Neuronal stem cell (in vitro differentiated cells): ENCODE measurements at places on chromosomes 7 and 10.

DNA sequence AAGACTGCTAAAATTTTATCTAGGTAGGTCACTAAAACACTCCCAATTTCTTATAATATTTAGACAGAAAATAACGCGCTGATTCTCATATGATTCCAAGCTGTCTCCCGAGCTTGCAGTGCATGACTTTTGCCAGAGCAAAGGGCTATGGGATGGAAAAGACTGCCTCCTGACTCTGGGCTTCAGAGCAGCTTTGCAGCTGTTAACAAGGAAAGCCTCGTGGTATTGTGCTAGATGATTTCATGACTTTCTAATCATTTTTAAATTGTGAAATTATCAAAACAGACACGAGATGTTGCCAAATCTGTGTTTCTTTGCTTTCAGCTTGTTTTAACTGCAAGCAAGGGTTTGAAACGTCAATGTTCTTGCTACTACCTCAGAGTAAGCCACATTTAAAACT is 238.3 kb downstream of the AGMO start:
- DNase-seq = no peak

DNA sequence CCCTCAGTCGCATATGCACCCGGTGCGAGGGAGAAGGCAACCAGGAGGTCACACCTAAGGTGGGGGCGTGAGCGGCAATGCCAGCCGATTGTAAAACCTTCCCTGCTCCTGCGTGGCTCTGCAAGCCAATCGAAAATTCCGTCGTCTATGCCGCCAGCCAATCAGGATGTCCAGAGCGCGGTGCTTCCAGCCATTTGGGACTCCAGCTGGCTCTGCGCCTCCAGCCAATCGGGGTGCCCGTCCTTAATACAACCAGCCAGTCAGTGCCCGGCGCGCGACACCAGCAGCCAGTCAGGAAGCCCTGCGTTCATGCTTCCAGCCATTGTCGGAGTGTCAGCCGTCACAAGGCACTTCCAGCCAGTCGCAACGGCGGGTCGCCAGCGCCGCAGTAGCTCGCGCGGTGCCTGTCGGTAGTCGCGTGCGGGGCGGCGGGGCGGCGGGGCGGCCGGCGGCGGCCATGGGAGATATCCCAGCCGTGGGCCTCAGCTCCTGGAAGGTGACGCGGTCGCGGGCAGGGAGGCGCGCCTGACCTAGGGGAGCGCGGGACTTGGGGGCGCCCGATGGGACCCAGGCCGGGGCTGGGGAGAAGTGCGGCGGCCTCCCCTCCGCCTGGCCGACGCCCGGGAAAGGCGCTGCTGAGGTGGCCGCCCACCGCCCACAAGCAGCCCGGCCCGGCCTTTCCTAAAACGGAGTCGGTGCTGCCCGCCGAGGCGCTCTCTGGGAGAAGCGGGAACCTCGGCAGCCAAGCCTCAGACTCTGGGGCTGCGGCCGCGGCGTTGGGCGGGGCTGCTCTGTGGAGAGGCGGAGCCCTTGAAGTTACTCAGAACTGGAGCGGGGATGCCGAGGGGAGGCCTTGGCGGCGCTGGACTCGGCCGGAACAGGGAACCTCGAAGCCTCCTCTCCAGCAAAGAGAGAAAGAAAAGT is at the start of gene AKR1E2:
Gene AKR1E2 (plus strand): TSS at position 340 of the 924 bp plus-strand sequence. CDS start 118 bp downstream, at position 458.
- peak; percentile 64 for DNase-seq

GRCh38 chr10:63114031-63114814 is 18.9 kb upstream of the NRBF2 start:
- no peak for DNase-seq

- no peak for DNase-seq
Observed at GRCh38 chr7:556837-557557, 37.4 kb upstream of the PDGFA start.

DNA sequence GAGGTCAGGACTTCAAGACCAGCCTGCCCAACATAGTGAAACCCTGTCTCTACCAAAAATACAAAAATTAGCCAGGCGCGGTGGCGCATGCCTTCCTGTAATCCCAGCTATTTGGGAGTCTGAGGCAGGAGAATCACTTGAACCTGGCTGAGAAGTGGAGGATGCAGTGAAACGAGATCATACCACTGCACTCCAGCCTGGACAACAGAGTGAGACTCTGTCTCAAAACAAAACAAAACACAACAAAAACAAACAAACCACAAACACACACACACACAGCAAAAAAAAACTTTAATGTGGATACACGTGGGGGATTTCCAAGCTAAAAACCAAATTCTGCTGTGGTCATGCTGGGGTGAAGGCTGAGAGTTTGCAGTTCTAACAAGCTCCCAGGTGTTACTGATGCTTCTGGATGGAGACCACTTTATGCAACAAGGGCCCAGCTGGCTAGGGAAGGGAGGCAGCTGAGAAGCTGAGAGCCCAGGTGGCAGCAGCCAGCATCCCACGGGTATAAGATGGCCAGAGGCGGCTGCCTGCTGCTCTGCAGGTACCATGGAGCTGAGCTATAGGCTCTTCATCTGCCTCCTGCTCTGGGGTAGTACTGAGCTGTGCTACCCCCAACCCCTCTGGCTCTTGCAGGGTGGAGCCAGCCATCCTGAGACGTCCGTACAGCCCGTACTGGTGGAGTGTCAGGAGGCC is at the start of gene ZP3:
Gene ZP3 (plus strand): TSS at position 538 of the 699 bp plus-strand sequence. CDS start 15 bp downstream, at position 553.
- no peak for DNase-seq

- no peak for DNase-seq
Observed at GRCh38 chr10:126253611-126253998, 134.7 kb downstream of the ADAM12 start.

DNA sequence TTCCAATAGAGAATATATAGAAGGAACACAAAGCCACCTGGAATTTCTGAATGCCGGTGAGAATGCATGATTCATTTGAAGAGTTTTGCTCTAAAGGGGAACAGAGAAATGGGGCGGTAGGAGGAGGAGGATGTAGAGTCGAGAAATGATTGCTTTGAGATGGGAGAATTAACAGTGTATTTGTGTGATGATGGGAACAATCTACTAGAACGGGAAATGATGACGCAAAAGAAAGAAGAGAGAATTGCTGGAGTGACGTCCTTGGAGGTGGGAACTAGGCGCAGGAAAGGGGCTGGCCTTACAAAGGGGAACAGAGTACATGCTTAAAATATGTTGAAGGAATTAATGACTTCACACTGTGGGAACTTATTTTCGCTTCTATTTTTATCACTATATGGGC is 188.1 kb downstream of the SDHAF3 start:
- DNase-seq = no peak

GRCh38 chr7:151481650-151482505 is 37.8 kb downstream of the RHEB start:
- no peak for DNase-seq

DNA sequence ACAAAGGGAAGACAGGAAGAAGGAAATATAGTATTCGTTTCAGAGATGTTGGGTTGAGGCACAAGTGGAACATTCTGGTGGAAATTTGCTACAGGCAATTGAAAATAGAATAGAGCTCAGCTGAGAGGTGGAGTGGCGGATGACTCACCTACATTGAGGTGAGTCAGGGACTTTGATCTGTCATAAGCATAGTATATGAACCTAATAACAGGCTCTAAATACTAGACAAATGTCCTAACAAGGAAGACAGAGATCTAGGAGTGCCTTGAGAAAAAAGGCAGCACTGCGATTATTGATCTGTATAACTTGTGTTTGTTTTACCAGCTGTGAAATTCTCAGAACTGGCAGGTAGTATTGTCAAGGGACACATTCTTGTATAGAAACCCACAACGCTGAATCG is 907 bp upstream of the IFRD1 start:
- no peak for DNase-seq
